Breast epithelium (tissue), 4 donors: ENCODE measurements at places on chromosomes 3 and 15. TPM values are rescaled to one million over a fixed set of nuclear protein-coding genes. Genes with fewer than 3 reads are reported as not detected.

- H3K27me3 ChIP-seq, result no peaks in the 10 kb centered on the region
- DNase-seq, result no peak
- no peak overlapping the region for H3K4me3 ChIP-seq
- H3K36me3 ChIP-seq, result no peaks in the 10 kb centered on the region
Measured at GRCh38 chr3:176051766-176052165, 1145.5 kb downstream of the TBL1XR1 start.

- no peak overlapping the region for H3K27ac ChIP-seq
- no peaks in the 10 kb centered on the region for H3K36me3 ChIP-seq
- H3K4me3 ChIP-seq, result no peak overlapping the region
- H3K4me1 ChIP-seq, result no peaks in the 10 kb centered on the region
Measured at GRCh38 chr3:196225763-196226364, 9.5 kb downstream of the SLC51A start.

DNA sequence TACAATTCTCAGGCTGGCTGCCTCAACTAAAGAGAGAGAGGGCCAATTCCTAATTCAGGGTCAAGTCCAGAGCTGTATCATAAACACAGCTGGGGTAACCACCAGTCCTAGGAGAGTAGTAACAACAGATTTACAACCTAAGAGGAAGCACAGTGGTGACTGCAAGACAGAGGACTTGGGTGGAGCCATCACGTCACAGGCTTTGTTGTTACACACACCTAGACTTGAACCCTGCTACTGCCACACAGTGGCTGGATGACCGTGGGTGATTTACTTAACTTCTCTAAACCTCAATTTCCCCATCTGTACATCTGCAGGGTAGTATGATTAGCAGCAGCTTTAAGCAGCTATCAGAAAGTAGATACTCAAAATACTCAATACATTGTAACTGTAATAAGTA is 78.6 kb downstream of the MYLK start:
- H3K4me1 ChIP-seq, result no peaks in the 10 kb centered on the region
- no peaks in the 10 kb centered on the region for H3K36me3 ChIP-seq
- no peaks in the 10 kb centered on the region for H3K27me3 ChIP-seq
- H3K27ac ChIP-seq, result no peak overlapping the region
- no peak for DNase-seq
- H3K4me3 ChIP-seq, result no peak overlapping the region

DNA sequence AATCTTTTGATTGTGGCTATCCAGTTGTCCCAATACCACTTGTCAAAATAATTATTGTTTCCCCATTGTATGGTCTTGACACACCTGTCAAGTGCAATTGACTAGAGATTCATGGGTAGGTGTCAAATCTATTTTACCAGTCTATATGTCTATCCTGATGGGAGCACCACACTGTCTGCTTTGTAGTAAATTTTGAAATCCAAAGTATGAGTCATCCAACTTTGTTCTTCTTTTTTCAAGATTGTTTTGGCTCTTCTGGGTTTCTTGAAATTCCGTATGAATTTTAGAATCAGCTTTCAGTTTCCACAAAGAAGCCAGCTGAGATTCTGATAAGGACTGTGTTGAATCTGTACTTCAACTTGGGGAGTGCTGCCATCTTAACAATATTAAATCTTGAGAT is 71.9 kb downstream of the CSNK1G1 start:
- DNase-seq, result no peak
- no peaks in the 10 kb centered on the region for H3K27me3 ChIP-seq
- no peak overlapping the region for H3K27ac ChIP-seq

GRCh38 chr15:39974656-39975230 is 40.8 kb downstream of the EIF2AK4 start:
- H3K27ac ChIP-seq, result no peak overlapping the region
- H3K4me3 ChIP-seq, result no peak overlapping the region
- H3K27me3 ChIP-seq, result no peaks in the 10 kb centered on the region
- no peak for DNase-seq
- no peaks in the 10 kb centered on the region for H3K36me3 ChIP-seq
- no peaks in the 10 kb centered on the region for H3K4me1 ChIP-seq

The ZFAND6 gene
- total RNA-seq, result 193 TPM
